ENCODE measurements at places on chromosomes 2 and 18.

GRCh38 chr2:7719876-7720275, 802.7 kb downstream of the RNF144A start:
- DNase-seq: no peak

DNA sequence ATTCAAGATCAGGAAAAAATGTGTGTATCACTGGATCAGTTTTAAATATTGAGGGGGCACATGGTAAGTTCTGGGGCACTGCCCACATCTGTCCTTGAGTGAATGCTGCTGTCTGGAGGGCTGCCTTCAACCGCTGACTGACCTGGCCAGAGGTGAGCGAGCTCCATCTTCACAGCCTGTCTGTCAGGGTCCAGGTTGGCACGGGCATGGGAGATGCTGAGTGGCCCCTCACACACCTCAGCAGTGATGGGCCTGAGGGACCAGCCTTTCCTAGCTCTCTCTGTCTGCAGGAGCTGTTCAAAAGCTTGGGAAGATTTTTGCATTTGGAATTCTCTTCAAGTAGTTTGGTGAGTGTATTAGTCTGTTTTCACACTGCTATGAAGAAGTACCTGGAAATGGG, 114.8 kb upstream of the ALKAL2 start:
- DNase-seq: no peak

DNA sequence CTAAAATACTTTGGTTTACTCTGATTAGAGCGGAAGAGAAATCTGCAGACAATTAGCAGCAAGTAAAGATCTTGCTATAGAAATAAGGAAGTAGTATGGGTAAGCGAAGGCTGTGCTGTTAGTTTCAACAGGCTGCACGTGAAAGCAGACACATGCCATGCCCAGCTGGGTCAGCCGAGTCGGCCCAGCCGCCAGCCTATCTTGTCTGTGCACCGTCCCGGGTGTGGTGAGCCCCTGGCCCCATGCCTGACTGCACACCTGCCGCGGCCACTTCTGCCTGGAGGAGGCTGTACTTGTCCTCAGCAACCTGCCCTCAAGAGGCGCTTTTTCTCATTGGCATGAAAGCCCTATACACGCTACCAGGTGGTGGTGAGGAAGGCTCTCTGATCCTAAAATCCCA, 185.5 kb downstream of the SEPTIN10 start:
- no peak for DNase-seq

DNA sequence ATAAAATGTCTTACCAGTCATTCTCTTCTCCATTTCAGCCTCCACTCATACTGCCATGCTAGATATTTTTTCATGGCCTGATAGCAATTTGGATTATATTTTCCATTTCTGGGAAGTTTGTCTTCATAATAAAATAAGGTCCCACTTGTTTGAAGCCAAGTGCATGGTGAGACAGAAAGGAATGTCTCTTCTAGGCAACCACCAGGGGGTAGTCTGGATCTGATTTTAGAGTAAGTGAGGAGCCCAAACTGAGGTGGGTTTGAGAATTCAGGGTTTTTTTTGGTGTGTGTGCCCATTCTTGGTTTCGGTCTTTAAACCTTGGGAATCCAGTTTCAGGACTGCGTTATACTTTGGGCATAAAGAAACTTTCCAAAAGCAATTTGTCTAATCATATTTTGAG, 315.5 kb downstream of the RPRM start:
- peak; percentile 13 for DNase-seq

DNA sequence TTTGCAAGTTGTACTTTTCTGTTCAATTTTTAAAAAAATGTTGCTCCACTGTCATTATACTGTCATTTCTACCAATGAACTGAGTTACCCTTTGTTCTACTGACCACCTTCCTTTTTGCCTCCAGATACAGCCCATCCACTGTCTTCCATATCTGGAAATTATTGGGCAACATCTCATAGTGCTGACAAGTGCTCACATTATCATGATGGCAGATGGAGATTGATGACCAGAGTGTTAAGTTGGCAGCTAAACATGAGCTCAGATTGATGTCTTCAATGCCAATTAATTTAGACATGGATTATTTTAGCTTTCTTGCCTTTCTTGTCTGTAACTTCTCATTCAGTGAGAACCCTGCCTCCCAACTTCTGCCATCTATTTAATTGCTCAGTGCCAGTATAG, 76.6 kb downstream of the KIAA1328 start:
- DNase-seq: no peak

DNA sequence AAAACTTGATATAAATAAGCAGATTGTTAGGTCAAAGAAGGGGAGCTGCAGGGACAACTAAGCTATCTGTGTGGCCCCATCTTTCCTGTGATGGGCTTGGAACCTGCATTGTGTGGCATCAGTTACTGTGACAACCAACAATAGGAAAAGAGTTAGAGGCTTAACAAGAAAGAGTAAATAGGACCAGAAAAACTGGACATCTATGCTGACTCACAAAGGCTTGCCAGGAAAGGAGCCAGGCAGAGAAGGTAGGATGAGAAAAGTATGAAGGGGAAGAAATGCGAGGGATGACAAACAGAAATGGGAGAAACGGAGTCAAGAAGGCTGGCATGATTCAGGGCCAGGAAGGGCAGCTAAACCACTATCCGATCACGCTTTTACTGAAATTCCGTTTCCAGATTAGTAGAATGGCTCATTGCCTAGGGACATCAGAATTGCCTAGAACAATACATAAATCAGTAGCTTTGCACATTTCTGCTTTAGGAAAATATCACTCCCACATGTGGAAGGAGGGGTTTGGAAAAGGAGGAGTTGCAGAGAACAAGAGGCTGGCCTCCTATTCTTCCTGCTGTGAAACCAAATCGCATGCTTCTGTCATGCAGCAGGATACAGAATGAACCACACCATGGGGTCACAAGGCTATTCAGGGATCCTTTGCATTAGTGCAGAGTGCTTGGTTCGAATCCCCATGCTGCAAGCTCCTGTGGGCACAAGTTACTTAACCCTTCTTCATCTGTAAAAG, 7.3 kb downstream of the PLA2R1 start:
- DNase-seq: peak; percentile 63

DNA sequence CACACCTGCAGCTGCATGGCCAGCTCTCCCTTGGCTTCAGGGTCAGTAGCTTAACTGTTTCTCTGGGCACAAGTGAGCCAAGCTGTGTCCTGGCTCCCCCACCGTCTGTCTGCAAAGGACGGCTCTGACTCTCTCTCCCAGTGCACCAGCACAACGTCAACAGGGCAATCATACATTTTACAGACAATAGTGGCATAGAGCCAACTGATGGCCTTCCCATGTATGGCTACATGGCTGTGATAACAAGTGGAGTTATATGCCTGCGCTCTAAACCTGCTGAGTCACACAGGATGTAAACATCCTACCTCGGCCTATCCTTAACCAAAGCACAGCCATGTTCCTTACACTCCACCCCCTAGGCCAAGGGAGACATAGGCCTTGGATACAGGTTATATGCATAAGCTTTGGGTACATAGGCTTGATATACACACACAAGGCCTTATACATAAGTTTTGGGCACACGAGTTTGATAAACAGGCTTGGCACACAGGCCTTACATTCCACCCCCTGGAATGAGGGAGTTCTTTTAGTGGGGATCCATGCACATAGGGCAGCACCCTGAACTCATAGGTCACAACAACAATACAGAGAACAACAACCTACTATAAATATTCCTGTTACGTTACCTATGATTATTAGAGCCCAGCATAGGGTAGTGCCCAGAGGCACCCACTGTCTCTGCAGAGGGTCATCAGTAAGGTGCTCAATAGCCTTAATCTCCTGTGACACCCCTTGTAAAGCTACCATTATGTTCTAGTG, 17.7 kb downstream of the PHOSPHO2 start:
- no peak for DNase-seq
